ENCODE measurements at places on chromosomes 1 and 21.
A peak's percentile ranks its signal among the peaks of the same experiment; 100 is the strongest.

DNA sequence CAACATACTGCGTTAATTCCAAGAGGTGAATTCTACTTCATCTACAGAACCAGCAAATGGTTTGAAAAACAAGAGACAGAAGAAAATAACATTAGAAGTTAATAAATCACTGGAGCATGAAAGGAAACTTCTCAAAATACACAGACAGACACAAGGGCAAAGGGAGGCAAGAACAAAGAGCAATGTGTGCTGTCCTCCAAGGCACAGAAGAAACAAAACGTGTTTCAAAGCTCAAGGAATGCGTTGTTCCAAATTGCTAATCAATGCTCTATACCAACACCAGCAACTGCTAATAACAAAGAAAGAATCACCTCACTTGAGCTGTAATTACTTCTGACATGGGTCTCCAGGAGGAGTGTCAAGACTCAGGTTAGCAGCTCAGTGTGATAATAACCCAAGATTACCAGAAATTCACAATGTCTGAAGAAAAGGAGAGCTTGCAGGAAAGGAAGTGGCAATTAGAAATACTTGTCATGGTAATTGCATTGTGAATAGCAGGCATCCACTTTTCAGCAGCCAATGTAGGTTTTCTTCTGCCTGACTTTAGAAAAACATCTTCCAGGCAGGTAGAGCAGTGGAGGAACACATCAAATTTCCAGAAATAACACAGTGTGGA is 175.4 kb downstream of the SEC16B start:
- H3K27ac ChIP-seq = no peak overlapping the region
- no peak overlapping the region for H3K4me3 ChIP-seq
- H3K27me3 ChIP-seq = no peaks in the 10 kb centered on the region
- no peaks in the 10 kb centered on the region for H3K4me1 ChIP-seq
- no peak for DNase-seq
- H3K36me3 ChIP-seq = no peaks in the 10 kb centered on the region

- DNase-seq = no peak
- peaks cover 23% of the 10 kb centered on the region for H3K4me1 ChIP-seq
- peaks cover 51% of the 10 kb centered on the region for H3K27me3 ChIP-seq
- no peak overlapping the region for H3K27ac ChIP-seq
Observed at GRCh38 chr1:111739925-111740765, 950 bp upstream of the INKA2 start.

- no peaks in the 10 kb centered on the region for H3K36me3 ChIP-seq
- H3K4me1 ChIP-seq = peaks cover 2% of the 10 kb centered on the region
- H3K27ac ChIP-seq = no peak overlapping the region
- no peaks in the 10 kb centered on the region for H3K27me3 ChIP-seq
- no peak overlapping the region for H3K4me3 ChIP-seq
Observed at GRCh38 chr1:231596337-231596791, 30.2 kb upstream of the DISC1 start.

DNA sequence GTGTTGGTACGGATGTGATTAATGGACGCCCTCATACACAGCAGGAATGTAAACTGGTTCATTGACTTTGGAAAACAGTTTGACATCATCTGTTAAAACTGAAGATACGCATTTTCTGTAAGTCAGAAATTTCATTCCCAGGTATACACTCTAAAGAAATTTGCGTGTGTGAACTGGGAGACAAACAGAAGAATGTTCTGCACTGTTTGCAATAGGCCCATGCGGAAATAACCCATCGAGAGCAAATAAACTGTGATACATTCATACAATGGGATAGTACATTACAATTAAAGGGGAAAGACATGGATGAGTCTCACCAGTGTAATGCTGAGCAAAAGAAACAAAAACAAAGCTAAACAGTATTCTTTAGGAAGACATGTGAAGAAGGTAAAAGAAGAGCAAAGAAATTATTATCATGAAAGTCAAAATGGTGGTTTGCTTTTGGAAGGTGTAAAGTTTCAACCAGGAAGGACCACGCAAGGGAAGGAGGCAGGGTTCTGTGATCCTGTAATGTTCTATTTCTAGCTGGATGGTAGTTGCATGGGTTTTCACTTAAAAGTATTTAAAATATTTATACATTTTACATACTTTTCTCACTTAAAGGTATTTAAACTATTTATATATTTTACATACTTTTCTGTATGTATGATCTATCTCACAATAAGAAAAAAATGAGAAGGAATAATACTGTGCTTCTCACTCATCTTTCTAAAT is 30.3 kb downstream of the INTS7 start:
- H3K4me3 ChIP-seq = no peak overlapping the region
- no peak for DNase-seq
- peaks cover 46% of the 10 kb centered on the region for H3K36me3 ChIP-seq
- H3K27ac ChIP-seq = no peak overlapping the region

GRCh38 chr1:62900566-62900965 is 116.6 kb downstream of the ATG4C start:
- no peak overlapping the region for H3K27ac ChIP-seq
- no peak overlapping the region for H3K4me3 ChIP-seq
- H3K36me3 ChIP-seq = no peaks in the 10 kb centered on the region
- DNase-seq = no peak
- peaks cover 2% of the 10 kb centered on the region for H3K27me3 ChIP-seq

GRCh38 chr1:77625250-77625649 is 57.2 kb downstream of the ZZZ3 start:
- H3K27ac ChIP-seq = no peak overlapping the region
- H3K27me3 ChIP-seq = no peaks in the 10 kb centered on the region
- DNase-seq = no peak
- peaks cover 32% of the 10 kb centered on the region for H3K36me3 ChIP-seq
- no peak overlapping the region for H3K4me3 ChIP-seq

- no peaks in the 10 kb centered on the region for H3K36me3 ChIP-seq
- H3K27me3 ChIP-seq = no peaks in the 10 kb centered on the region
- H3K4me1 ChIP-seq = peaks cover 22% of the 10 kb centered on the region
Observed at GRCh38 chr1:116328671-116329070, 44.4 kb upstream of the ATP1A1 start.

GRCh38 chr1:199223936-199224335 is 585.1 kb downstream of the PTPRC start:
- no peak for DNase-seq
- H3K36me3 ChIP-seq = no peaks in the 10 kb centered on the region
- no peak overlapping the region for H3K27ac ChIP-seq
- peaks cover 7% of the 10 kb centered on the region for H3K4me1 ChIP-seq

- H3K4me3 ChIP-seq = no peak overlapping the region
- H3K27me3 ChIP-seq = no peaks in the 10 kb centered on the region
- no peaks in the 10 kb centered on the region for H3K36me3 ChIP-seq
- no peak overlapping the region for H3K27ac ChIP-seq
- H3K4me1 ChIP-seq = no peaks in the 10 kb centered on the region
Observed at GRCh38 chr1:214990619-214991018, 91.9 kb upstream of the KCNK2 start.

GRCh38 chr1:165717918-165718515 is 19.7 kb upstream of the ALDH9A1 start:
- no peak overlapping the region for H3K4me3 ChIP-seq
- no peaks in the 10 kb centered on the region for H3K4me1 ChIP-seq
- DNase-seq = peak; percentile 50
- H3K27me3 ChIP-seq = peaks cover 7% of the 10 kb centered on the region

- DNase-seq = no peak
- H3K27me3 ChIP-seq = peaks cover 1% of the 10 kb centered on the region
- no peaks in the 10 kb centered on the region for H3K4me1 ChIP-seq
- H3K36me3 ChIP-seq = no peaks in the 10 kb centered on the region
Observed at GRCh38 chr1:182293119-182293589, 98.4 kb downstream of the GLUL start.

DNA sequence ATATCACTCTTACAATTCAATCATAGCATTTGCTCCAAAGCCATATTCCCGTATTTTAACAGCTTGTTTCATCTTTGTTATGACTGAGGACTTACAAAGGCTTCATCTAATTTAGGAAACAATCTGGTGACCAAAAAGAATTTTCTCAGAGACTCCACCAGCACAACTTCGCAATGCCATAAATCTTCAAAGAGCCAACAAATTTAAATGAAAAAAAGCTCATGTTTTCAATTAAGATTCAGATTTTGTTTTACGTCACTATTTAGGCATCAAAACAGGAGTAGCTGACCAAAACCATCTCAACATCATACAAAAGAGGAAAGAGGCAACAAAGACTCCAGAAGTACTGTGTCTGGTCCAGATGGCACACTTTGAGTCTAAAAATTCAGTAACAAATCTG is 373.3 kb downstream of the TTLL7 start:
- H3K27ac ChIP-seq = no peak overlapping the region
- DNase-seq = no peak
- H3K36me3 ChIP-seq = no peaks in the 10 kb centered on the region
- H3K4me3 ChIP-seq = no peak overlapping the region
- no peaks in the 10 kb centered on the region for H3K27me3 ChIP-seq

- H3K4me3 ChIP-seq = no peak overlapping the region
- H3K4me1 ChIP-seq = peaks cover 44% of the 10 kb centered on the region
- H3K36me3 ChIP-seq = peaks cover 51% of the 10 kb centered on the region
- DNase-seq = no peak
Observed at GRCh38 chr1:25896266-25896665, 10.0 kb downstream of the STMN1 start.

Measured in activated CD4-positive, alpha-beta memory T cell treated with anti-CD3 and anti-CD28 coated beads, Interleukin-2, amount 10 ng/mL, durations not matched to agents 7 days and 5 days (primary cell).